CMK (cell line): ENCODE measurements at places on chromosomes 1 and 21.

DNA sequence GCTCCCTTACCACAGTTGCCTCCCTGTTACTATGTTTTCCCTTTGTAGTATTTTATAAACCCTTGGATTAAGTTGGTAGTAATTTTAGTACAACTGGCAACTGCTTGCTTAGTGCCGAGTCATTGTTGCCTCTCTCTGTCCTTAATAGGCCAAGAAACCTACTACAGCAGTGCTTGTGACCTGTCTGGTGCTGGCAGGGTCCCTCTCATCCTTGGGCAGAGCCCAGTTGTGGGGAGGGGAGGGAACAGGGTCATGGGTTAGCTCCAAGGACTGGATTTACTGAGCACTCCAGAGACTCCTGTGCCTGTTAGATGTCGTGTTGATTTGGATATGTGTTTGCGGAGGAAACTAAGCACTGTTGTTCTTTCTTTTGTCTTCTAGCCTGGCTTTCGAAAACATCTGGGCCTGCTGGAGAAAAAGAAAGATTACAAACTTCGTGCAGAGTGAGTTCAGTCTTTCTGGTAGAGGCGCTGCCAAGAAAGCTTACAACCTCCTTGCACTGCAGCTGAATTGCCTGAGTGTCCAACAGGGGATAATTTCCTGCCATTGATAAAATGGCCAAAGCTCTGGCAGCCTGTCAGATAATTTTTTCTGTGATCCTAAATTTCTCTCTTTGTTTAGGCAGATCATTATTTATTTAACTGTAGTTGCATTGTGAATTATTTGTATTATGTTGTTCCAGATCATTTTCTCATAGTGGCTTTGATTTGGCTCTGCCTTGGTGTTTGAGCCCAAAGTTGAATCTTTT lies 3.6 kb downstream of the UTP11 start:
- DNase-seq = no peak

GRCh38 chr1:181406989-181407388 lies 76.3 kb upstream of the CACNA1E start:
- no peak for DNase-seq

DNA sequence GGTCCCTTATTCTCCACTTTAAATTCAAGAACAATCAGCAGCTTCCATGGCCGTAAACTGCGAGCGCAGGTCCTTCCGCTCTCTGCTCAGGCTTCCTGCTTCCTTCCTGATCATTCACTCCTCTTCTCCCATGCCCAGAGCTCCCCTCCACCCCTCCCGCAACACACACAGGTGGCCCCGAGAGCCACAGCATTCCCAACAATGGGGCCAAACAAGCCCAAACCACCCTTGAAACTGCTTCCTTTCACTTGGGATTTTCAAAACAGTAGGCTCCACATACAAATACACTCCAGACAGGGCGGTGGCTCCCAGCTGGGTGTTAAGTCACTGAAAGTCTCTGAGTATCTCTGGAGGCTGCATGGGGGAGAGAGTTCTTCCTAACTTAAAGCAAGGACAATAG lies 11.4 kb downstream of the FAM89A start:
- DNase-seq = no peak

- no peak for DNase-seq
Observed at GRCh38 chr1:193062698-193063463, 3.5 kb downstream of the RO60 start.

DNA sequence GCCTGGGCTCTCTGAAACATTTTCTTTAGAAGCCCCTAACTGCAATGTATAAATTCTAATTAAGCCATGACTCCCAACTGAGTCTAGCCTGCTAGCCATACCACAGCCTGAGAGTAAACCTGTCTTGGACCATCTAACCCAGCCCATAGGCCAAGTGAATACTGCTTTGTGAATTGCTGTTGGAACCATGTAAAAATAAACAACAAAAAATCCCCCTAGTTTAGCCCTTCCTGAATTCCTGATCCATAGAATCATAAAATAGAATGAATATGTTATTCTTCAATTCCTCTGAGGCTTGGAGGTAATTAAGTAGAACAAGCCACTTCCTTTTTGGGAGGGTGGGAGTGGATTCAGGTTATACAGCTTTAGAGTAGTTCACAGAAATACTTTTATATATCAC lies 1496.4 kb downstream of the MRPL39 start:
- no peak for DNase-seq

DNA sequence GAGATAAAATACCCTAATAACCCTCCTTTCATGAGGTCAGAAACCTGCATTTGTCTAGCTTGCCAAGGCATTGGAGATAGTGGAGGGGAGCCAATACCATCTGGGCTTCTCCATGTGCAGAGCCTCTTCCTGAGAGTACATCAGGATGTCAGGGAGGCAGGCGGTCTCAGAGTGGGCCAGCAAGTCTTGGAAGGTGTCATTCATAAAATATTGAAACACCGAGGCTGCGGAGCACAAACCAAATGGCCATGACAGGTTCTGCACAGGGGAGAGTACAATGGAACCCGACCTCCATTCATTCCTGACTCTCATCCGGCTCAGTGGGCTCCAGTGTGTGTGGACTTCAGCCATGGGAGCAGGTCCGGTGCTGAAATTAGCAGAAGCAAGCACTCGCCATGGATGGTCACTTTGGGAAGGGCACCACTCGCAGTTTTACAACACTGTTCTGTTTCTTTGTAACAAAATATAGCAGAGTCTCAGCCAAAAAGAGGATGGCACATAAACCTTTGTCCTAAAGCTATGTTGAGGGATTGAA lies 446.6 kb downstream of the SIPA1L2 start:
- no peak for DNase-seq

- DNase-seq = peak; percentile 81
Observed at GRCh38 chr1:32981003-32981901, 16.6 kb upstream of the RNF19B start.

DNA sequence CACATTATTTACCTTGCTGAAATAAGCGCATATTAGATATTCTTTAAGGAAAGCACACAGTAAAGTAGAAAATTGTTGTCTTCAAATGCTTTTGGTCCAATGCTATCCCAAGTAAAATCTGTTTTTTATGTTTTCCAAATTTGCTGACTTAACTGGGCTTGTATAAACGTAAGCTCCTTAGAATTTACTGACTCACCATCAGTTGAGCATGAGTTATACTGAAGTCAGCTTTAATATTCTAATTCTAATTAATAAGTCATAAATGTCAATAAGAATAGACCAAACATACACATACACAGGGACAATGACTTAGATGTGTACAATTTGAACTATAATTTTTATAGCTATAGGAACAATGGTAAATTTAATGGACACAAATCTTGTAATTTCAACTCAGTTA lies 319.2 kb downstream of the TPR start:
- no peak for DNase-seq

DNA sequence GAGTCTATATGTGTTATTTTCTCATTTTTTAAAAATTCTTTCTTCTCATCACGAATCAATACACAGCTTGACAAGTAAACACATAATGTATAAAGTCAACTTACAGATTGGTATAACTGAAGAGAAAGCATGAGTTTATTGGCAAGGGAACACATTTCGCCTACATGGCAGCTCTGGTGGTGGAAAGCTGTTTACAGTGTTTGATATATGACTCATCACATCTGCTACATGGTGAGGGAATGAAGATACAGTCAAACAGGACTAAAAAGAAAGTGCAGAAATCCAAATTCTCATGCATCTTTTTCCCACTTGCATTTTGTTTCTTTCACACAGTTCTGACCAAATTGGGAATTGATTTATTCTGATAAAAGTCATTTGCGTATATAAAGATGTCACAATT lies 122.2 kb upstream of the ADGRL4 start:
- no peak for DNase-seq

DNA sequence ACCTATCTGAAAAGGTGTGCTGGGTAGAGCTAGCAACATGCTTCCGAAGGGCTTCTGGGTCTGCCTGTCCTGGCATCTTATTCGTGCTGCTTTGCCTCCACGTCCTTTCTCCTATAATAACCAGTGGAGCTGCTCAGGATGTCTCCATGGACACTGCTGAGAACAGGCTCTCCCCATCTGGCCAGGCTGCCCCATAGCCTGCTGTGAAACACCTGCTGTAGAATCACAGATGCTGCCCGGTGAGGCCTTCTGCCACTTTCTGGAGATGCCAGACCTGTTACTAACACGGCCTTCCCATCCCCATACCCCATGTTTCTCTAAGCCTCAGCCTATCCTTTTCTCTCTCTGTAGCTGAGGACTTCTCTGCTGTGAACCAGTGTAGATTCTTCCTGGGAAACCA lies 120.5 kb downstream of the IER5 start:
- no peak for DNase-seq

GRCh38 chr21:25813917-25814316 lies 79.1 kb downstream of the GABPA start:
- no peak for DNase-seq
